Testis (tissue), 5 donors: ENCODE measurements at places on chromosomes 3 and 15. TPM values are rescaled to one million over a fixed set of nuclear protein-coding genes. Genes with fewer than 3 reads are reported as not detected.

Gene GOLGA8Q
- 20.1 TPM for total RNA-seq

Gene ABCF3
- 111 TPM for total RNA-seq

Gene CAND2
- total RNA-seq, result 128 TPM

Gene C3orf85
- total RNA-seq, result not detected

DNA sequence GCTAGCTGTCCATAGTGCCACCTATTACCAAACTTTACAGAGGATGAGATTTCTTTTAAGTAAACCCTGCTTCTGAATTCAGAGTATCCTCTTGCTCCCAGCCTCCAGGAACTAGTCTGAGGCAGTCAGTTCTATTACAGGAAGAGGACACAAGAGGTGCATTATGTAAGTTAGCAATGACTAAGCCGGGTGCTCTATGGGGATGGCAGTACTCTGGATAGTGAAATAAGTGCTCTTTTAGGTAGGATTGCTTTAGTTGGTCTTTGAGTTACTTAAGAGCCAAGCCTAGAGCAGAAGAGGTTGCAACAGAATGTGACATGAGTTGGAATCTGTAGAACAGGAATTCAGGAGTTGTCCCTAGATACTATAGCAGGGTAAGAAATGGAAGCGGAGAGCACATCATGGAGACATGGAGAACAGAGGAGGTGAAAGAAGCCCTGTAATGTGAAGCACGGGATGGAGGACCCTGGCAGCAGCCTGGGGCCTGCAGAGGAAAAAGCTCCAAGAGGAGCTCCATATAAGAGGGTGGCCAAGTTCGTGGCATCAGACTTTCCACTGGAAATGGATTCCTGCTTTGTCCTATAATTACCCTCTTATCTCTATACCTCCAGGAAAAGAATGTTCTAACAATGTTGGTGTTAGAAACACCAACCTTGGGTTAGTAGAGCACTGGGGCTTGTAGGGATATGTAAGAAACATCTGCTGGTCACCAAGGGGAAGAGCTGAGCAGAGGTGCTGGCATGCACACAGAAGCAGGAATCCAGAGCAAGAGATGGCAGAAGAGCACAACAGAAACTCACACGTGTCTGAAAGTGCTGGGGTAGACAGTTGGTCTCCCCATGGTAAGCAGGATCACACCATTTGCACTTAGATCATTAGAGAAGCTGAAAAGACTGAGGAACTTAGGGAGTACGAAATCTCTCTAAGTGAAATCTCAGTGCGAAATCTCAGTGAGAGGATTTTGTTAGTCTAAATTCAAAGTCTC, 851.1 kb downstream of the FHIT start:
- no peak overlapping the region for H3K27ac ChIP-seq
- DNase-seq, result no peak
- no peaks in the 10 kb centered on the region for H3K4me1 ChIP-seq
- H3K27me3 ChIP-seq, result no peaks in the 10 kb centered on the region
- H3K36me3 ChIP-seq, result no peaks in the 10 kb centered on the region

DNA sequence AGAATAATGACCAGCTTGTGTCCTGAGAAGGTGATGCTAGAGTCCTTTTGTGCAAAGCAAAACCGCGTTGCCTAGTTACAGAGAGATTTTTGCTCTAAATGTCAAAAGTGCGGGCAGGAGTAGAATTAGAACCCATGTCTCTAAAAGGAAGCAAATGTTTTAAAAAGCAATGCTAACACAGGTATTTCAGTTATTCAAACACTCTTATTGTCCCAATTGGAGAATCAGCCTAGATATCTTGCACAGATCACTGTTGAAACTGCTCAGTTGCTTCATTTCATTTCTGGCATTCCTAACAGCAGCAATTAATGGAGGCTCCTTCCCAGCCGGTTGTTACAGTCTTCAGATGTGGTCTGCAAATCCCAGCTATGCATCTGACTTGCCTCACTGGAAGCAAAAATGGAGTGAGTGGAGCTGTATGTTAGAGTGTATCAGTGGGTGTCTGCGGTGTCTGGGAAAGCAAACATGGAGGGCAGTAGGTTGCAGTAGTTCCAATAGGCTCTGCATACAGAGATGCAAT, 55.6 kb upstream of the SEMA6D start:
- no peak overlapping the region for H3K27ac ChIP-seq
- H3K27me3 ChIP-seq, result no peaks in the 10 kb centered on the region
- no peaks in the 10 kb centered on the region for H3K36me3 ChIP-seq

- H3K27me3 ChIP-seq, result no peaks in the 10 kb centered on the region
- H3K27ac ChIP-seq, result no peak overlapping the region
- H3K4me3 ChIP-seq, result no peak overlapping the region
- DNase-seq, result no peak
- no peaks in the 10 kb centered on the region for H3K36me3 ChIP-seq
- H3K4me1 ChIP-seq, result no peaks in the 10 kb centered on the region
These were observed 641 bp downstream of the TRAT1 start for GRCh38 chr3:108823227-108823626.

- peaks cover 9% of the 10 kb centered on the region for H3K4me1 ChIP-seq
- H3K27me3 ChIP-seq, result no peaks in the 10 kb centered on the region
- H3K36me3 ChIP-seq, result no peaks in the 10 kb centered on the region
- DNase-seq, result no peak
- H3K27ac ChIP-seq, result peak overlapping the region; percentile 98
- H3K4me3 ChIP-seq, result peak overlapping the region; percentile 93
These were observed 1.7 kb downstream of the KLHL24 start for GRCh38 chr3:183637106-183637486.

GRCh38 chr3:192819001-192819569, 91.7 kb upstream of the FGF12 start:
- no peaks in the 10 kb centered on the region for H3K4me1 ChIP-seq
- H3K27ac ChIP-seq, result no peak overlapping the region
- no peak for DNase-seq
- no peaks in the 10 kb centered on the region for H3K27me3 ChIP-seq
- H3K36me3 ChIP-seq, result no peaks in the 10 kb centered on the region

GRCh38 chr3:197082871-197083270, 53.3 kb upstream of the MELTF start:
- H3K27ac ChIP-seq, result no peak overlapping the region
- no peaks in the 10 kb centered on the region for H3K27me3 ChIP-seq
- no peaks in the 10 kb centered on the region for H3K4me1 ChIP-seq
- no peaks in the 10 kb centered on the region for H3K36me3 ChIP-seq
- no peak overlapping the region for H3K4me3 ChIP-seq

DNA sequence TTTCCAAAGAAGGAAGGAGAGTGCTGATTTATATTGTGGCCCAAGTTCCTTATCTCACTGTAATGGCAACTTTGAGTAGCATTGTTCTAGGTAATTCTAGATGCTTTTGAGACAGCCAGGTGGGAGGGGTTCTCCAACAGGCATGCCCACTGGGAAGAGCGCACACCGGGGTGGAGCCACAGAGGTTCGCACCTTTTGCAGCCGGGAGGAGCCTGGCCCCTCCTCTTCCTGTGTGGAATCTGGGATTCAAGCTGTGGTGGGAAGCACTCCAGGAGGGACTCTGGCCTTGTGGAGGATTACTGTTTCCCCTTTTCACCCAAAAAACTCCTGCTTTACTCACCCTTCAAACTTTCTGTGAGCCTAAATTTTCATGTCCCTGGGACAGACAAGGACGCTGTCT, 53.1 kb downstream of the CFAP20DC start:
- H3K4me3 ChIP-seq, result no peak overlapping the region
- no peaks in the 10 kb centered on the region for H3K36me3 ChIP-seq
- H3K27ac ChIP-seq, result no peak overlapping the region
- H3K27me3 ChIP-seq, result no peaks in the 10 kb centered on the region
- DNase-seq, result no peak

DNA sequence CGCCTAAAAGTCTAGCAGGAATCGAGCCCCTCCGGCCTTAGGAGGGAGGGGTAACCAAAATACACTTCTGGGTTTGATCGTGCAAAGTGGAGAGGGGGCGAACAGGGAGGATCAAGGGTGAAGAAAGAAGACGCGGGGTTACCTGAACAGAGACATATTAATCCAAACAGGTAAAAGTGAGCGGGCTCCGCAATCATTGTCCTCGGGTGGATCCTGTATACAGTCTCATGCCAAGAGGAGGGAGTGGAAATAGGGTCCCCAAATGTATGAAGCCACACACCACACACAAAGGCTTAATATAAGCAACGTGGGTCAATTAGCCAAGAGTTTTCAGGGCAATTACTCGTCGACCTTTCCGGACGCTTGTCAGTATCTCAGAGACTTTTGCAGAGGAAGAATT, 749.5 kb downstream of the ROBO1 start:
- H3K4me3 ChIP-seq, result peak overlapping the region; percentile 88
- DNase-seq, result peak; percentile 38
- H3K27ac ChIP-seq, result peak overlapping the region; percentile 93
- H3K27me3 ChIP-seq, result no peaks in the 10 kb centered on the region

DNA sequence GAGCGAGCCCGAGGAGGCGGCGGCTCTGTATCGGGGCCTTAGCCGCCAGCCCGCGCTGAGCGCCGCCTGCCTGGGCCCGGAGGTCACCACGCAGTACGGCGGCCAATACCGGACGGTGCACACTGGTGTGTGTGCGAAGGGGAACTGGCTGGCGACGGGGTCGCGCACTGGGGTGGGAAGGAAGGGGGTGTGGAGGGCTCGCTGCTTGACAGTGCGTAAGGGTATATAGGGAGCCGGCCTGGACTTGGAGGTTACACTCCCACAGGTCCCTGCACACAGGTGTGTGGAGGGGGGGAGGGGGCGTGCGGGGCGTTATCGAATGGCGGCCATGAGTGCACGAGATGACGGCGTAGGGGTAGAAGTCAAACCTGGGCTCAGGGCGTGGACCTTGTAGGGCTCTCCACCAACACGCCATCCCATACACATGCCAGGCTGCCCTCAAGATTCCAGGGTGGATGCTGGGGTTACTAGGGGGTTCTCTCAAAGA, 389 bp downstream of the APEH start:
- H3K27me3 ChIP-seq, result no peaks in the 10 kb centered on the region
- peaks cover 12% of the 10 kb centered on the region for H3K4me1 ChIP-seq
- no peaks in the 10 kb centered on the region for H3K36me3 ChIP-seq

GRCh38 chr3:37986479-37987314, 3.9 kb upstream of the VILL start:
- H3K4me1 ChIP-seq, result no peaks in the 10 kb centered on the region
- no peaks in the 10 kb centered on the region for H3K27me3 ChIP-seq
- no peaks in the 10 kb centered on the region for H3K36me3 ChIP-seq
- no peak overlapping the region for H3K27ac ChIP-seq

DNA sequence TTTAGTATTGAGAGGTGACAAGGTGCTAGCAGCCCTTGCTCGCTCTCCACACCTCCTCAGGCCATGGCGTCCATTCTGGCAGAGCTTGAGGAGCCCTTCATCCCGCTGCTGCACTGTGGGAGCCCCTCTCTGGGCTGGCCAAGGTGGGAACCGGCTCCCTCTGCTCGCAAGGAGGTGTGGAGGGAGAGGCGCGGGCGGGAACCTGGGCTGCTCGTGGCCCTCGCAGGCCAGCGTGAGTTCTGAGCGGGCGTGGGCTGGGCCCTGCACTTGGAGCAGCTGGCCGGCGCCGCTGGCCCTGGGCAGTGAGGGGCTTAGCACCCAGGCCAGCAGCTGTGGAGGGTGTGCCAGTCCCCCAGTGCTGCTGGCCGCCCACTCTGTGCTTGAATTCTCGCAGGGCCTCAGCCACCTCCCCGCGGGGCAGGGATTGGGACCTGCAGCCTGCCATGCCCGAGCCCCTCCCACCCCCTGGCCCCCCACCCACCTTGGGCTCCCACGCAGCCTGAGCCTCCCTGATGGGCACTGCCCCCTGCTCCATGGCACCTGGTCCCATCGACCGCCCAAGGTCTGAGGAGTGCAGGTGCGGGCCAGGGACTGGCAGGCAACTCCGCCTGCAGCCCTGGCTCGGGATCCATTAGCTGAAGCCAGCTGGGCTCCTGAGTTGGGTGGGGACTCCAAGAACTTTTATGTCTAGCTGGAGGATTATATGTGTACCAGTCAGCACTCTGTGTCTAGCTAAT, 785.2 kb downstream of the DIPK2A start:
- no peaks in the 10 kb centered on the region for H3K36me3 ChIP-seq
- no peak overlapping the region for H3K27ac ChIP-seq
- DNase-seq, result no peak
- peak overlapping the region; percentile 19 for H3K4me3 ChIP-seq
- no peaks in the 10 kb centered on the region for H3K27me3 ChIP-seq

GRCh38 chr3:172658344-172659245, 52.3 kb downstream of the NCEH1 start:
- peak; percentile 48 for DNase-seq
- H3K4me1 ChIP-seq, result peaks cover 4% of the 10 kb centered on the region
- H3K27me3 ChIP-seq, result no peaks in the 10 kb centered on the region
- H3K27ac ChIP-seq, result no peak overlapping the region
- H3K4me3 ChIP-seq, result no peak overlapping the region
